ENCODE measurements at places on chromosomes 5 and 9.
A peak's percentile ranks its signal among the peaks of the same experiment; 100 is the strongest.

DNA sequence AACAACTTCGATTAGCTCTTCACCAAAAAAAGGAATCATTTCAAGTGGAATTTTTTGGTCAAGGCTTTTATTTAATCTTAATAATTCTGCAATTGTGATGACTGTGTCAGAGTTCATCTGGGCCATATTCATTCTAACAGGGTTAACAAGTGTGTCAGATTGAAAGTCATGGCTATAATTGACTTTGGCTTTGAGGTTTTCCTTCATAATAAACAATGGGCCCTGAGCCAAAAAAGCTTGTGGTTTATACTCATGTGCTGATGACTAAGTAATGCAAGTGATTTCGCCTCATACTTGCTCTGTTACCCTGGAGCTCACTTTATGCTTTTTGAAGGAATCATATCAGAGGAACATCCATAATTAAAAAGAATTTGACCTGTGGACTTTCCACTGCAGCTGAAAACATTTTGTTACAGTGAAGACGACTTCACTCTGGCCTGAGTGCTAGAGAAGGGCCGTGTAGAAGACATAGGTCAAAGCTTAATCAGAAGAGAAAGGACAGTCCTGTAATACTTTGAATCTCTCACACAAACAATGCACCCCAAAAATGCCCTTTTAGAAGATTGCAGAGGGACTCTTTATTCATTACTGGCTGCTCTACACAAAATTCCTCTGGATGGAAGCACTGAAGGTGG is 101.7 kb downstream of the GDNF start:
- peak; percentile 57 for DNase-seq

DNA sequence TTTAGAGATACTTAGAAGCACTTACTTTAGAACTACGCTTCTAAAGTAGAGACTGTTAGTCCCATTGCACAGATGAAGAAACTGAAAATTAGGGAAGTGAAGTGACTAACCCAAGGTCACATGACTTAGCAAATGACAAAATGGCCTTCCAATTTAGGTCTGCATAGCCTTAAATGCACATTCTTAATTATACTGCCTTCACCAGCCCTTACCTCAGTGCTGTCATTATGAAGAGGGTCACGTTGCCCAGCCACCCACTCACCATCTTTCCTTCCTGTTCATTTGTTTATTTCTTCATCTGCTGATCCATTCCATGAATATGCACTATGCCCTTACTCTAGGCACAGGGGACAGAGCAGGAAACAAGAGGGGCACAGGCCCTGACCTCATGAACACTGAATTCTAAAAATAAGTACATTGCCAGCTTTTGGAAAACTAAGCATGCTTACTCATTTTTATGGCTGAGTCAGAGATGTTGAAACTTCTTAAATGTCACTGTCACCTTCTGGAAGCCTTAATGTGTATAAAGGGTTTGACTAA is 8.6 kb downstream of the HAVCR2 start:
- peak; percentile 13 for DNase-seq

GRCh38 chr5:79578876-79579275 is 33.4 kb upstream of the TENT2 start:
- no peak for DNase-seq

GRCh38 chr5:21142791-21143190 is 1154.8 kb upstream of the CDH18 start:
- no peak for DNase-seq

GRCh38 chr5:136666970-136667620 is 301.8 kb upstream of the TRPC7 start:
- no peak for DNase-seq

GRCh38 chr5:174724484-174725260 is at the start of gene MSX2:
Gene MSX2 (plus strand): TSS chr5:174724582. CDS start chr5:174724660, 78 bp downstream.
- DNase-seq: no peak

DNA sequence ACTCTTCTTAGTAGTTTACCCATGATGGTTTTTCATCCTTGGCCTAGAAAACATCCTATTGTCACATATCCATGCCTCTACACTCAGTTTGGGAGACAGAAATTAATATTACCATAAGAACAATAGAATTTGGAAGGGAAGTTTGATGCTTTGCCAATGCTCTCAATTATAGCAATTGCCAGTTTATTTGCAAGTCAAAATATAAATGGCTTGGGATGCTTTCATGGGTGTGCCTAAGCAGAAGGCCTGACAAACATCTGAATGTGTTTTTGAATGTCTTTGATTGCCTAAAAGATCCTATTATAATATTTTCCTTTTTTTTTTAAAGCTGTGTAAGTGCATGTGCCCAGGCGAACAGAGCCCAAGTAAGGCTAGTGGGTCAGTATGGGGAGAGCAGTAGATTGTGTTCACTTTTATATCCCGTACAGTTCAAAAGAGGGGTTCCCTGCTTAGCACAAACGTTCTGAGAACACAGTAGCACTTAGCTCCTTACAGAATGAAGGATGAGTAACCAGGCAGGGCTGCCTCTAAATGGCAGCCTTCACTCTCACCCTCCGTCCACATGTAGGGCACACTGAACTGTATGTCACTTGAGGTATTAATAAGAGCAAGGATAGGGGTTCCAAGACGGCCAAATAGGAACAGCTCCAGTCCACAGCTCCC is 56.0 kb upstream of the AGXT2 start:
- no peak for DNase-seq

GRCh38 chr5:80781356-80781755 is 126.6 kb upstream of the DHFR start:
- DNase-seq: no peak

GRCh38 chr5:160183075-160183474 is 46.2 kb upstream of the FABP6 start:
- no peak for DNase-seq

DNA sequence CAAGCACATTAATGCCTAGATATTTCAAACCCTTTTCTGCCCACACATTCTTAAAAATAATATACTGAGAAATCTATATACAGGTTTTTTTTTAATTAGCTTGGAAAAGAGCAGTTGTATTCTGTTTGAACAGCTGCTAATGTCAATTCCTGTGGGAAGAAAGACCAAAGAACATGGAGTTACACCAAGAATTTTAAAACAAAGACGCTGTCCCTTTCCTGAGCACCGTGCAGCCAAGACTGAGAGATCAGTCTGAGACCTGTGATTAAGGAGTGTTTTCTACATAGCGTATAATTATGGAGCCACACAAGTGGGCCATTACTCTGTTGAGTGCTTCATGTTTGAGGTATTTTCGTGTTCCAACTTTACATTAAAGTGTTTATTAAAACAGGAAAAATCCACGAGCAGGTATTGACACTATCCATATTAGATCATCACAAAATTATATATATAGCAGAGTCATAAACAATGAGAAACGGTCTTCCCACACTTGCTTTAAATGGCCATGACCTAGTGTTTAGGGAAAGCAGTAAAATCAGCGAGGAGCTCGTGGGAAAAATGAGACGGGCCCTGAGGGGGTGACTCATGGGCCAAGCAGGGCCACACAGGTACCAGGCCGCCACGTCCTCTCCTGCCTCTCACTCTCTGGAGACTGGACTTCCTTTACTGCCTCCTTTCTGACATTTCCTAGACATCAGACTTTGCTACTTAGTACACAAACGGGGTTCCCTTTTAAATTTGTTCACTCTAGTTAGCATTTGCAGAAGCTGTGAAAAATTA is 153.1 kb upstream of the OTULINL start:
- DNase-seq: no peak

GRCh38 chr9:127953154-127953553 is 15.5 kb upstream of the DPM2 start:
- no peak for DNase-seq

DNA sequence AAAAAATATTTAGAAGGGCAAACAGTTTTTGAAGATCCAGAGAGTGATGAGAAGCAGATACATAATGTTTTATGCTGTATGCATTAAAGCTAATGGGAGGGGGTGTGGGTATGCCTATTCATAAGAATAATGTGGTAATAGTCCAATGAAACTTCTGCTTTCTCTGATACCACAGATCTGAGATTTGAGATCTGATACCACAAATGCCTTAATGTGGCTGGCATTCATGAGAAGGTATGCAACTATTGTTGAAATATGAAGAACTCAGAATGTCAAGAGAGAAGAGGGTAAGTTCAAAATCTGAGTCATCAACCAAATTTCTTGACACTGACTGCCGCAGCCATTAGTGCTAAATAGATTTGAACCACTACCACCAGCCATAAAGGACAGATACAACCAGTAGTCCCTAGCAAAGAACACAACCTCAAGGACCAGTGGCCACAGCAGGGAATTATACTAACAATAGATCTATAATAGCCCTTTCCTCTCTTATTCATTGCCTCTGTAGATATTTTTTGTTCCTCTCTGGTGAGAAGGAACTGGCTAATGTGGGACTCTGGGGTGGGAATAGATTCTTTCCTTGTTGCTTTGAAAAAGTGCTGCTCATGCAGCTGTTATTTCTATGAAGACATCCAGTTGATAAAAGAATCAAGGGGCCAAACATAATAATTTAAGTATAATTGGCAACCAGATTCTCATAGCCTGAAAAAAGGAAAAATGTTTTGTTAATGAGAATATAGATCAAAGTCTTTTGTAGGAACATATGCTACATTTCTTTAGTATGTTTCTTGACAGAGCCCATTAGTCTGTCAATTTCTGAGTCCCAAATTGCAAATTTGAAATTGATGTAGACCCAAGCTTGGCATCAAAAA is 256.5 kb upstream of the ZNF608 start:
- no peak for DNase-seq

DNA sequence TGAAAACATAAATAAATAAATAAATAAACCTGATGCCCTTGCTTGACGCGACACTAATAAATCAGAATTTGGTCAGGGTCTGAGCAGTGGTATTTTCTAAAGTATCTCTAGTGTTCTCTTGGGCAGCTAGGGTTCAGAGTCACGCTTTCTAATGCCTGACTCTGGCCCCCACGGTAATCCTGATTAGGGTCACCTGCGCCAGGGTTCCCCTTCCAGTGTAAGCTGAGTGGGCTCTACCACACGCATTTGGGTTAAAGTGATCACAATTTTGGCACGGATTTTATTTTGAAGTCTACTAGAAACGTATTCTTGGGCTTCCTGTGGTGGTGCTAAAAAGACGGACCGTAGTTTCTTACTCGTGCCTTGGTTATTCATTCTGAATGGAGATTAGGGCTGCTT is 651 bp downstream of the TTC1 start:
- no peak for DNase-seq

GRCh38 chr9:112752334-112753125 is 2.0 kb downstream of the SNX30 start:
- no peak for DNase-seq

- DNase-seq: peak; percentile 31
Measured at GRCh38 chr5:56951126-56951945, 587 bp downstream of the MIER3 start.

DNA sequence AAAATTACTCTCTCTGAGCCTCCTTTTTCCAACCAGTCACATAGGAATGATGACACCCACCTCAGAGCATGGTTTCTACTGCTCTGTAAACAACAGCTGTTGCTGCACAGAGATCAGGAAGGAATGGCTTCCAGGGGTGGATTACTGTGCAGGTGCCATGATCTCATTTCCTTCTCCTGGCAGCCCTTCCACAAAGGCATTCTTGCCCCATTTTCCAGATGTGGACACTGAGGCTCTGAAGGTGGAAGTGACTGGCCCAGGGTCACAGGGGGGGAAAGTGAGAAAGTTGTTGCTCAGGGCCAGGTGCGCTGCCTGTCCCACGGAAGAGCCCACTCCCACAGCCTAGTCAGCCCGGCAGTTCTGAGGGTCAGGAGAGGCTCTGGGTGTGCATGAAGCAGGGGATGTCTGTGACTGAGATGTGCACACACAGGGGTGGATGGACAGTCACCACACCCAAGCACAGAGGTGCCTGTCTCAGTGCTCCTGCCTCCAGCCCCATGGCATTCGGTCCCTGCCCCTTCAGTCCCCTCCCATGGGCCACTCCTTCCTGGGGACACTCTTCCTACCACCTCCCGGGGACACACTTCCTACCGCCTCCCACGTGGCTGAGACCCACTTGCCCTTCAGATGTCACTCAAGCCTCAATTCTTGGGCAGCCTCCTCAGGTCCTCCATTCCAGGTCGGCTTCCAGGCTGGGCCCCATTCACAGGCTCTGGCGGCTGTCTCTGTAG is 17.0 kb downstream of the FGFR4 start:
- no peak for DNase-seq

DNA sequence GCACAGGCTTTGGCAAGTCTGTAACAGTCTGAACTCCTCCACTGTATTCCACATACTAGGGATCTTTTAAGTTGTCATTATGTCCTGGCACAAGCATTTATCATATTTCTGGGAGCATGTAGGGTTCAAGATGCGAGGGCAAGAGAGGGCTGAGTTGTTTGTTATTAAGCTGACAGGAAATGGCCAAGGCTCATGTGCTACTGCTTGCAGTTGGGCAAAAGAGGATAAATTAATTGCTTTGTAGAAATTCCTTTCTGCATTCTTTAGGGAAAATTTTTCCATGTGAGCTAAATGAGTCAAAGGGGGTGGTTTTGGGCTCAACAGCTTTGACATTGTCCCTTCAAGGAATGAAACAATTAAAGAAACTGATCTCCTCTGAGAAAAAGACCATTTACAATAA is 35.4 kb downstream of the DOCK8 start:
- DNase-seq: no peak

- DNase-seq: no peak
Measured at GRCh38 chr9:113403646-113404045, 2.6 kb upstream of the ALAD start.
